ENCODE measurements at places on chromosomes 12 and 14.

GRCh38 chr14:90341784-90342183 is 10.0 kb upstream of the NRDE2 start:
- DNase-seq, result no peak

DNA sequence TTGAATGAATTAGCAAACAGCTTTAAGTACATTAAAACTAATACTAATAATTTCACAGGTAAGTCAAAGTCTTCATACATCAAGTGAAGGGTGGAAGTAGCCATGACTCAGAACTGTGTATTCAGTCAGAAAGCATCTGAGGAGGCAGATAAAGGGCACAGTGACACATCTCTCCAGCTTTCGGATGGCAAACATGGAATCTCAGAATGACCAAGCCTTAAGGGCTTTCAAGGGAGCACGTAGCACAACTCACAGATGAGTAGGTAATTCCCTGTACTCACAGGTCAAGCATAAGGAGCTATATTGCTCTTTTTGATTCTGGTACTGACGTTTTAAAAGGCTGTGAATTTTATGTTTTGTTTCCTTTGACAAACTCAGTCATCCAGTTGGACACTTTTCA is 56.0 kb downstream of the MDGA2 start:
- no peak for DNase-seq

DNA sequence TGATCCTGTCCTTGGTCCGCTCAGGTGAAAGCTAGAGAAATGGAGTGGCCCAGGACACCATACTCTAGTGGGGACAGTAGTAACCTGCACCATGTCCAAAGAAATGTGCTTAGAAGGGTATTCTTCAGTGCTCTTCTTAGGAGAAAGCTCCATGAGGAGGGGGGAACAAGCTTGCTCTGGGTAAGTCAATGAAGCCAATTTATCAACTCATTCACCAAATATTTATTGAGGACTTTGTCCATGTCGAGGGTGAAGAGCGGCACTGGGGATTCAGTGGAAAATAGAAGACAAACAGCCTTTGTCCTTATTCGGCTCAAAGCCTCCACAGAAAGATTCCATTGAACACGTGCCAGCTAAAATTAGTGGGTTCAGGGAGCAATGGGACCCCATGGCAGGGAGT is 677.8 kb downstream of the BCL11B start:
- DNase-seq, result no peak

GRCh38 chr12:65948320-65949008 is 124.2 kb downstream of the HMGA2 start:
- no peak for DNase-seq

GRCh38 chr14:50023671-50024490 is 92.5 kb downstream of the VCPKMT start:
- DNase-seq, result no peak

All from stimulated activated CD8-positive, alpha-beta memory T cell treated with anti-CD3 and anti-CD28 coated beads, Interleukin-15, amount 100 ng/mL, for 1 hour (primary cell).